Activated CD4-positive, alpha-beta T cell treated with anti-CD3 and anti-CD28 coated beads, Interleukin-2, amount 10 ng/mL, durations not matched to agents 24 days and 14 days (primary cell): ENCODE measurements at places on chromosomes 7 and 10. TPM values are rescaled to one million over a fixed set of nuclear protein-coding genes. Genes with fewer than 3 reads are reported as not detected.

- H3K4me3 ChIP-seq: no peak overlapping the region
- H3K4me1 ChIP-seq: no peaks in the 10 kb centered on the region
- no peaks in the 10 kb centered on the region for H3K36me3 ChIP-seq
- no peak for DNase-seq
These were observed 196.3 kb downstream of the SNX10 start for GRCh38 chr7:26487780-26488515.

GRCh38 chr7:101950450-101951119 lies 133.2 kb downstream of the CUX1 start:
- H3K27ac ChIP-seq: no peak overlapping the region
- H3K27me3 ChIP-seq: no peaks in the 10 kb centered on the region

DNA sequence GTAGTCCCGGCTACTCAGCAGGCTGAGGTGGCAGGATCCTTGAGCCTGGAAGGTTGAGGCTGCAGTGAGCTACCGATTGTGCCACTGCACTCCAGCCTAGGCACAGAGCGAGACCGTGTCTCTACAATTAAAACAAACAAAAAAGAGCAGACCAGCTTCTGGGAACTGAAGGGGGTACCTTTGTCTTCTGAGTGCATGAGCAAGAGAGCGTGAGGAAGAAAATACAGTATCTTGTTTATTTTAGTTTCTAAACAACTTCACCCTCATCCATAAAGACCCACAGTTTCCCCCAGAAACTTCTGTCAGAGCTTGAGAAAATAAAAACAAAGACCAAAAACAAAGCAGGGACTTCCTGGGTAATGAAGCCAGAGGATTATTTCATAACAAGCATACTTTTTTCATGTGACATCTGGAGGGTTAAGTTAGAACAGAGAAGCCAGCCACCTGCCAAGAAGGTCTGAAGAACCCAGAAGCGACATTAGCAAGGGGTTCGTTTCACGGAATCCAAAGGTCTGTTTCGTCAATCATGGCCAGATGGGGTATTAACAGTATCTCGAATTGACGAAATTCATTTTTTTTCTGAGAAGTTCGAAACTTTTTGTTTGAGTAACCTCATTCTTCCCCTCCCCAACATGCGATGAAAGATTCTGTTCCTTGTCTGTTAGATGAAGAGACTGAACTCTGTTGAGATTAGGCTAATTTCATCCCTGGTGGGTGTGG lies 10.2 kb upstream of the IL2RA start:
- peak; percentile 81 for DNase-seq
- peak overlapping the region; percentile 70 for H3K4me3 ChIP-seq
- peak overlapping the region; percentile 98 for H3K27ac ChIP-seq
- no peaks in the 10 kb centered on the region for H3K36me3 ChIP-seq
- H3K4me1 ChIP-seq: peaks cover 81% of the 10 kb centered on the region

GRCh38 chr10:49518566-49518965 lies 20.4 kb downstream of the ERCC6 start:
- H3K4me1 ChIP-seq: no peaks in the 10 kb centered on the region
- no peak for DNase-seq
- H3K27me3 ChIP-seq: no peaks in the 10 kb centered on the region
- peaks cover 5% of the 10 kb centered on the region for H3K36me3 ChIP-seq
- no peak overlapping the region for H3K27ac ChIP-seq
- H3K4me3 ChIP-seq: no peak overlapping the region

DNA sequence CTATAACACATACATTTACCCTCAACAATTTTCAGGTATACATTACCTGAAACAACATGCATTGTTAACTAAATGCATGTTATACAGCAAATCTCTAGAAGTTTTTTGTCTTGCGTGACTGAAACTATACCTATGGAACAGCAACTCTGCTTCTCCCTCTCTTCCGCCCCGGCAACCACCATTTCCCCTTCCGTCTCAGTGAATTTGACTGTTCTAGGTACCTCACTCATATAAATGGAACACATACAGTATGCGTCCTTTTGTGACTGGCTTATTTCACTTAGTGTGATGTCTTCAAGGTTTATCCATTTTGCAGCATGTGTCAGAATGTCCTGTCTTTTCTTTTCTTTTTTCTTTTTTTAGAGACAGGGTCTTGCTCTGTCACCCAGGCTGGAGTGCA lies 22.5 kb downstream of the CALHM2 start:
- H3K4me1 ChIP-seq: peaks cover 39% of the 10 kb centered on the region
- H3K4me3 ChIP-seq: peak overlapping the region; percentile 24
- peak overlapping the region; percentile 51 for H3K27ac ChIP-seq
- no peaks in the 10 kb centered on the region for H3K27me3 ChIP-seq
- peak; percentile 75 for DNase-seq
- peaks cover 75% of the 10 kb centered on the region for H3K36me3 ChIP-seq

GRCh38 chr10:17682236-17682946 lies 38.4 kb downstream of the STAM start:
- DNase-seq: no peak
- H3K27me3 ChIP-seq: no peaks in the 10 kb centered on the region
- no peak overlapping the region for H3K27ac ChIP-seq
- H3K4me3 ChIP-seq: no peak overlapping the region

- no peak for DNase-seq
- peaks cover 28% of the 10 kb centered on the region for H3K4me1 ChIP-seq
- H3K36me3 ChIP-seq: peaks cover 6% of the 10 kb centered on the region
- H3K27ac ChIP-seq: no peak overlapping the region
These were observed 109.3 kb upstream of the RHEB start for GRCh38 chr7:151628846-151629604.

Gene ANKRD61
- 0.31 and 0.58 TPM in 2 replicates for total RNA-seq

DNA sequence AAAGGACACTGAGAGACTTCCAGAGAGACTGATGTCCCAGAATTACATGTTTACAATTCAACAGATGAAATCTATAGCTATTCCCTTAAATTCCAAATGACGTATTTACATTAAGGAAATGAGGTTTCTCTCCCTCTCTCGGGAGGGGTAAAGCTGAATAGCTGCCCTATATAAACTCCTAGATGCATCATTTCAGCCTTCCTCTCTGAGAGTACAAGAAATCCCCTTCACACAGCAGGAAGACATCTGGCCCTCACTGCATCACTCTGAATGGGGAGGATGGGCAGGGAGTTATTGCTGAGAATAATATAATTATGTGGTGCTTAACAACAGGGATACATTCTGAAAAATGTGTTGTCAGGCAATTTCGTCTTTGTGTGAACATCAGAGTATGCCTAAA lies 11.0 kb downstream of the POT1 start:
- H3K27me3 ChIP-seq: no peaks in the 10 kb centered on the region
- DNase-seq: no peak
- no peak overlapping the region for H3K4me3 ChIP-seq
- H3K4me1 ChIP-seq: peaks cover 9% of the 10 kb centered on the region

GRCh38 chr10:35908451-35908850 lies 266.4 kb upstream of the FZD8 start:
- H3K4me1 ChIP-seq: no peaks in the 10 kb centered on the region

Gene CYP3A4
- total RNA-seq: not detected in 2 replicates

Gene H2BK1
- 0.83 TPM in 1 of 2 replicates, not detected in the other for total RNA-seq
